Hematopoietic multipotent progenitor cell treated with erythropoietin and hydrocortisone succinate and interleukin-3 and kit ligand, for 6 days (in vitro differentiated cells): ENCODE measurements at places on chromosomes 2 and 18.

DNA sequence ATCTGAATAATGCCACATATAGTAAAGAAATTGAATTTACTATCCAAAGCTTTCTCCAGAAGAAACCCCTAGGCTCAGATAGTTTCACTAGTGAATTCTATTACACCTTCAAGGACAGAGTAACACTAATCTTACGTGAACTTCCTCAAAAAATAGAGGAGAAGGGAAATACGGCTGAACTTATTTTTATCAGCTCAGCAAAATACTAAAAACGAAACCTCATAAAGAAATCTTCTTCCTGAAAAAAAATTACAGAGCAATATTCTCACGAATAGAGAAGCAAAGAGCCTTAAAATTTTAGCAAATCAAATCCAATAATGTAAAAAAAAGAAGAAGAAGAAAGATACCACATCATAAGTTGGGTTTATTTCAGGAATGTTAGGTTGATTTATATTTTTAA, 14.7 kb downstream of the CAPN13 start:
- DNase-seq = no peak

- no peak for DNase-seq
Observed at GRCh38 chr2:72330652-72331051, 183.0 kb upstream of the CYP26B1 start.

- DNase-seq = peak; percentile 35
Observed at GRCh38 chr2:127128445-127128904, 21.5 kb upstream of the BIN1 start.

DNA sequence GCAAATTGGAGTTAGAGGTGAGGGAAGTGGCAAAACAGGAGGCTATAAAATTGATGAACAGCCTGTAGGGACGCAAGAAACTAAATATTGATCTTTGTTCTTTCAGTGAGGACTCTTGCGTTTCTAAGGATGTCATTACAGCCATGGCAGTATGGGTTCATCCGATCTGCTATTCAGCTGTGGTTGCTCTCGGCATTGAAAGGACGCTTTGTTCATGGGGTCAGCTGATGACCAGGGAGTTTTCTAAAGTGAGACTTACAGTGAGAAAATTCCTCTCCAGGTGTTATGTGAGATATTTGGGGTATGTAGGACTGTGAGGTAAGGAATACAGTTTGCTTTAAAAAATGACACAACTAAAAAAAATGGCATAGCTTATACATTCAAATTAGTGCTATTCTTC, 52.7 kb upstream of the PELI1 start:
- no peak for DNase-seq

GRCh38 chr2:112864072-112864471, 27.5 kb upstream of the IL1B start:
- DNase-seq = no peak

DNA sequence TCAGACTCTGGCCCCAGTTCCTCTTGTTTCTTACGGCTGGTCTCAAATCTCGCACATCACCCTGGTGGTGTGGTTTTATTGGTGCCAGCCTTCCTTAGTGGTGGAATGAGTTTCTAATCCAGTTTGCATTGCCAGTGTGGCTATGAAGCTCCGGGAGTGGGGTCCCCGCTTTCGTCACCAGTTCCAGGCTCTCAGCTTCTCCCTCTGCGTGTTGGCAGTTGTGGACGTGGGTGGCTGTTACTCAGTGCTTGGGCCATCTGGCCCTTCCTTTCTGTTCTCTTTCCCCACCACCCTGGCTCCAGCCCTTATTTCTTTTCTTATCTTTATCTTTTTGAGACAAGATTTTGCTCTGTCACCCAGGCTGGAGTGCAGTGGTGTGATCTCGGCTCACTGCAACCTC, 30.1 kb downstream of the EFR3B start:
- DNase-seq = no peak

DNA sequence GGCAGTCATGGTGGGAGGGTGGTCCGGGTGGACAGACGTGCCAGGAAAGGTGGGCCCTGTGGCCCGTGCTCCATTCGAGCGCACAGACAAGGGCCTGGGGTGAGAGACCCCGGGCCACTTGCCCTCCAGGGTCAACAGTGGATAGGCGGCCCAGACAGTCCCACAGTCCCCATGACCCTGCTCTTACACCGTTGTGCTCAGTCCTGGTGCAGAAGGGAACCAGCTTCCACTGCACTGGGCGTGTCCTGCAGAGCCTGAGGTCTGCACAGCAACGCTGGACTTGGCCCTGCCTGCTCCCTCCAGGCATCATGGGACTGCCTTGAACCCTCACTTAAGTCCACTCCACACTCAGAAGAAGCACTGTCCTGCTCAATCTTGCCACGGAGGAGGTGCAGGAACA, 52.0 kb downstream of the PXDN start:
- no peak for DNase-seq

DNA sequence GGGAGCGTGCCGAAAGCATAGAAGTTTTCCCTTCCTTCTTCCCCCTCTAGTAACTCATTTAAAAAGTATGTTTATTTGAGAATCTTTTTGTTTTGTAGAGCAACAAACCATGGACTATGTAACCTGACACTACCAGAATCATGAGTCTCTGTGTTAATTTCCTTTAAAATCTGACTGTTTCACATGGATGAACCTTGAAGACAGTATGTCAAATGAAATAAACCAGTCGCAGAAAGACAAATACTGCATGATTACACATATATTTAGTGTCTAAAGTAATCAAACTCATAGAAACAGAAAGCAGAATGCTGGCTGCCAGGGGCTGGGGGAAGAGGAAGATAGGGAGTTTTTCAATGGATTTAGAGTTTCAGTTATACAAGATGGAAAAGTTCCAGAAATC, 32.3 kb downstream of the PTPN2 start:
- no peak for DNase-seq

DNA sequence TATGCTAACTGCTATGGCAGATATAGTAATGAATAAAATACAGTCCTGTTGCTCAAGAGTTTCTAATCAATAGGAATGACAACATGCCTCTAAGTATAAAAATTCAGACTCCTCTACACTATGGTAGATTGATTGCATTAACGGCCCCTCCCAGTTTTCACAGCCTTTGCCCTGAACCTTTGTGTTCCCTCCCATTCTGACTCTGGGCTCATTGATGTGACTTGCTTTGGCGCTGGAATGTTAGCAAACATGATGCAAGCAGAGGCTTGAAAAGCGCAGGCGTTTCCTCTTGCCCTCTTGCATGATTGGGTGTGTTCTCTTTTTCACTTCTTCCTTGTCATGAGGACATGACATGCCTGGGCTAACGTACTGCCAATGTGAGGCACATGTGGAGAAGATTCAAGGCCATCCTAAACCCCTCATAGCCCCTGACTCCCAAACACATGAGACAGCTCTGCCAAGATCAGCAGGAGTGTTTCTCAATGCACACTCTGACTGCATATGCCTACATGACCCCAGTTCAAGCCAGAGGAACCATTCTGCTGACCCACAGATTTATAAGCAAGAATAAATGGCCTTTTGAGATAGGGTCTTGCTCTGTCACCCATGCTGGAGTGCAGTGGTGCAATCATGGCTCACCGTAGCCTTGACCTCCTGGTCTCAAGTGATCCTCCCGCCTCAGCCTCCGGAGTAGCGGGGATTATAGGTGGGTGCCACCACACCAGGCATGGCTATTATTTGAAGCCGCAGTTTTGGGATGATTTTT, 49.7 kb upstream of the CD28 start:
- peak; percentile 29 for DNase-seq

GRCh38 chr2:173264603-173265366, 89.9 kb upstream of the CDCA7 start:
- peak; percentile 74 for DNase-seq

DNA sequence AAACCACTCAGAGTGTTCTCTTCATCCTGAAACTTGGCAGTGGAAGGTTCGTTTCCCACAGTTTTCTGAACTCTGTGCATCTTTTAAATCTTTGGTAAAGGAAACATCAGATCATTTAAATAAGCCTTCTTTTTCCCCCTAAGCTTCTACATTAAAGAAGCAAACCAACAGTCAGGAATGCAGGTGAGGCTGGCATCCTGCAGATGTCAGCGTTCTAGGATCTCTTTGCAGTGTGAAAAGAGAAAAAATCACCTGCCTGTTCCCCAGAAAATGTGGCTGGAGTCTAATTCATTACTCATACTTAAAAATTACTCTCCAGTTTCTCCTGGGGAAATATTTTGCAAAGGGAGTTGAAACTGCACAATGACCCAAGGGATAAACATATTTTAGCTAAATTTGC, 64.5 kb upstream of the ZCCHC2 start:
- no peak for DNase-seq

- no peak for DNase-seq
Observed at GRCh38 chr2:167475791-167476190, 587.5 kb downstream of the XIRP2 start.

DNA sequence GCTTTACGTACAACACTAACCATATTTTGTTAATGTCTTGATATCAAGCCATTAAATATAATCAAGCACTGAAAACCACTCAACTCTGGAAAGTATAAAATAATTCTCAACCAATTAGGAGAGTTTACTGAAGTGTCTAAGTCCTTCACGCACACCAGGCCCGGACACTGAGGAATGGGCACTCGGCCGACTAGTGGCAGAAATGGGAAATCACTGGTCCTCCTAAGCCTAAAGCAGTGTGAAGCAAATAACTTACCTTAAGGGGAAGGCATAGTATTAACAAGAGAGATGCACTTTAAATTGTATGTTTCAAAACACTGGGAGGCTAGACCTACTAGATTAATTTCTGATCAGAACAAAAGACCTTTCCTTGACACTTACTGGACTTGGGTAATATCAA, 45.7 kb downstream of the FAM210A start:
- DNase-seq = peak; percentile 60

DNA sequence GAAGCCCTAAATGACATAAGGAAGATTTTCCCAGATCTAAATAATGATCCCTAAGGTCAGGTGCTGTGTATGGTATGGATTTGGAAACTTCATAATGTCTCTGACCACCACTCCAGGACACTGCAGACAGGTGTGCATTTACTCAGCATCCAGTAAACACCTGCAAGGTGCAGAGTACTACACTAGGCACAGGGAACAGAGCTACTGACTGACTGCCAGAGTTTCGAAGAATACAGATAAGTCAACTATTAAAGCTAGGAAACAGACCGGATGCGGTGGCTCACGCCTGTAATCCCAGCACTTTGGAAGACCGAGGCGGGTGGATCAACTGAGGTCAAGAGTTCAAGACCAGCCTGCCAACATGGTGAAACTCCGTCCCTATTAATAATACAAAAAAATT, 65.0 kb downstream of the ATP8B1 start:
- DNase-seq = no peak

DNA sequence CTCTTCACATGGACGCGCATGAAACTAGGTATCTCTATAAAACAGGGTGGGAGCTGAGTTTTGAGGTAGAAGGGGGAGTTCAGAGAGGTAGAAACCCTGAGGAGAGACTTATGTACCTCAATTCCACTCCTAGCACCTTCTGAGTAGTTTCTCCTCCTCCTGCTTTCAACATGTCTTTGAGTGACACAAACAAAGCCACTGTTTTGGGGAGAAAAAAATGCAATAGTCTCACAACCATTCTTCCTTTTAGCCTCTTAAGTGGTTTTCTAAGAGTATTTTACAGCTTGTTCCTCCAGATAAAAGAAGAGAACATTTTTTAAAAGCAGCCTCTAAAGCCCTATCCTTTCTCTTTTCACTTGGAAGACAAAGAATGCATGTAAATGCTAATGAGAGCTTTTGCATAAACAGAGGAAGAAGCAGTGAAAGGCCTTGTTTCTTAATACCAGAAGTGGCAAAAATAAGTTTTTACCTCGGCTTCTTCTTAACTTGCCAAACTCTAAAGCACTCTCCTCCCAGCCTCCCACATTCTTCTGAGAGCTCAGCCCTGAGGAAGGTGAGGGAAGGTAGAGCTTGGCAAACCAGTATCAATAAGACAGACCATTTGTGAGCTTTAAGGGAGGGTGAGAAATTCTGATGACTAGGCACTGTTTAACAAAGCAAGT, 1304.4 kb upstream of the ACVR2A start:
- DNase-seq = no peak

- no peak for DNase-seq
Observed at GRCh38 chr18:62964432-62964831, 249.1 kb downstream of the PHLPP1 start.

DNA sequence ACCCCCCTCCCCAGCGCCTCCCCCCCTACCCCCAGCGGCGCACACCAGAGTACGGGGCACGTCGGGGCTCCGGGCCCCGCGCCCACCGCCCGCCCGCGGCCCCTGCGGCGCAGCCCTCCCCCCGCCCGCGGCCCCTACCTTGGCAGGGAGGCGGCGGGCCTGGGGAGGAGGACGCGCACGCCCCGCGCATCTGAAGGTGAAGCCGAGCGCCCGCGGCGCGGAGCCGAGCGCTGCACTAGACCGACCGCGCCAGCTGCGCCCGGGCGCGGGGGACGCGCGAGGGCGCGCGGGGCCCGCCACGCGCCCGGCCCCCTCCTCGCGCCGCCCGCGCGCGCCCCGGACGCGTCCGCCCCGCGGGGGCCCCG, at the start of gene ZNF516:
ZNF516 (minus strand) TSS at position 237 of the 365 bp plus-strand sequence. CDS start 52,188 bp downstream, outside the sequence.
- peak; percentile 60 for DNase-seq

DNA sequence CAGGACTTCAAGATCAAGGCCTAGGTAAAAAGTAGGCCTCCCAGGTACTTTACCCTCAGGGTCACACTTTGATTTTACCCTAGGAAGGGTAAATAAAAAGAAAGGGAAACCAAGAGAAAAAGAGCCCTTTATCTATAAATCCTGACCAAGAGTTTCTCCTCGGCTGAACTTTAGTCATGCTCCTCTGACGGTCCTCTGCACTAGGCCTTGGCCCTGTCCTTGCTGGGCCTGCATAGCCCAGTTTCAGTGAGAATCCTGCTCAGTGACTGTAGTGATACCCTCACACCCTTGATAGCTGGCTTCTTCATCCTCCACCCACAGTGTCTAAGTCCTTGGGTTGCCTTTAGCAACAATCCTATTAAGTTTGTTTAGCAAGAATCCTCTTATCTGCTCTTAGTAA, 20.5 kb upstream of the ITSN2 start:
- no peak for DNase-seq

DNA sequence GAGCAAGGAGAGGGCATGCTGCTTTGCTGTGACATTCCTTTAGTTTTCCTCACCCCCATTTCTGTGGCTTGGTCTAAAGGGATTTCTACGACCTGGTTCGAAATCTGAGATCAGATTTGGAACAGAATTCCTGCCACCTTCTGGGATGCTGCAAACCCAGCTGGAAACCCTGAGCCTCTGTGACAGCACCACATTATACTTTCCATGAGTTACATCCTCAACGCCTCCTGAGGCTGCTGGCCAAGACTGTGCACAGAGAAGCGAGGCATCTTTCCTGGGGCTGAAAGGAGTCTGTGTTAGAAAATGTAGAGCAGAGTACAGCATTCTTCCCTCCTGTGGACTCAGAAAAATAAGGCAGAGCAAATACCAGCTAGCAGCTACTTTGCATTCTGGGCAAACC, 138.1 kb upstream of the CHAC2 start:
- DNase-seq = no peak

- DNase-seq = peak; percentile 8
Observed at GRCh38 chr2:184890311-184890710, 292.0 kb downstream of the ZNF804A start.

GRCh38 chr18:58993260-58993659, 128.6 kb downstream of the ZNF532 start:
- DNase-seq = no peak

GRCh38 chr2:66236816-66237802, 197.8 kb upstream of the MEIS1 start:
- no peak for DNase-seq

GRCh38 chr2:237305579-237305978, 108.4 kb downstream of the COL6A3 start:
- no peak for DNase-seq

GRCh38 chr18:73577365-73577764, 570.3 kb downstream of the FBXO15 start:
- DNase-seq = no peak
